ENCODE measurements at places on chromosomes 12 and 14. TPM values are rescaled to one million over a fixed set of nuclear protein-coding genes. Genes with fewer than 3 reads are reported as not detected.

GRCh38 chr14:30267141-30267540 lies 291.8 kb upstream of the G2E3 start:
- peak; percentile 46 for DNase-seq

GRCh38 chr12:83958997-83959396 lies 953.6 kb downstream of the SLC6A15 start:
- DNase-seq = no peak

DNA sequence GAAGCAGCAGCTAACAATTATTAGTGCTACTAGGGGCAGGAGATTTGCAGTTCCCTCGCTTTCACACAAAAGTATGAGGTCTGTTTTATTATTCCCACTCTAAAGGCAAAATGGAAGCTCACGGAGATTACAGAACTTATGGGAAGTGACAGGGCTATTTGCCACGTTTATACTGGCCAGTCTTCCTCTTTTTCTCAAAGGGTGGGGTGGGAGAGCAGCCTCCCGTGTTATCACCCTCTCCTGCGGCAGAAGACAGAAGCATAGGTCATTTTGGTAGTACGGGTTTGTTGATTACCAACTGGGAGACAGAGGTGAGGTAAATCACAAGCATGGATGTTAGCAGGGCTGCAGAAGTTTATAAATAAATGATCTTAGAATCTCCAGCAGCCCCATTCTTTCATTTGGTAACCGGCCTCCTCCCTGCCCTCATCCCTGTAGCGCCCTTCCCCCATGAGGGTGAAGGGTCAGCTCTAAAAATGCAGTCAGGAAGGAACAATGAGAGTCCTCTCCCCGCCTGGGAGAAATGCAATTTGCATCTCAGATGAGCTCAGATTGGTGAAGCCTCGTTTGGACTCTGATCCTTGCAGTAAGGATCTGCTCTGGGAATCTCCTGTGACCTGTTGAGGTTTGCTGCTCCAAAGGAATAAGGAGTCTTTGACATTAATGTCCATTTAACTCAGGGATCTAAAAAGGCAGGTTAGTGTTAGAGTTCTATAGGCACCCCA lies 44.7 kb upstream of the SINHCAF start:
- peak; percentile 8 for DNase-seq

GRCh38 chr14:57245941-57246340 lies 22.8 kb downstream of the EXOC5 start:
- peak; percentile 16 for DNase-seq

GRCh38 chr14:99807413-99808153 lies 14.4 kb downstream of the EML1 start:
- DNase-seq = peak; percentile 14

GRCh38 chr14:21070083-21070609 lies at the start of gene ARHGEF40:
Gene ARHGEF40 (plus strand): TSS chr14:21070304. CDS start chr14:21070397, 93 bp downstream.
- peak; percentile 58 for DNase-seq

- peak; percentile 22 for DNase-seq
Observed at GRCh38 chr12:18861287-18861858, 123.5 kb downstream of the CAPZA3 start.

GRCh38 chr14:24113379-24113800 lies 1.2 kb upstream of the DCAF11 start:
- no peak for DNase-seq

The LRRC9 gene
- not detected for total RNA-seq

The CCDC91 gene
- 15.1 TPM for total RNA-seq

The DMAC2L gene
- 5.5 TPM for total RNA-seq

The TRAF3 gene
- 12.5 TPM for total RNA-seq

The EMP1 gene
- 28.9 TPM for total RNA-seq

All from M059J (cell line).